NCI-H510A treated with DMSO at 0.1 percent for 48 hours (cell line): ENCODE measurements at places on chromosomes 11 and 22.

- no peak for DNase-seq
Observed at GRCh38 chr11:121460941-121461514, 8.3 kb upstream of the SORL1-AS1 start.

- DNase-seq, result peak; percentile 74
Observed at GRCh38 chr22:45863981-45864751, 112.8 kb downstream of the WNT7B start.

GRCh38 chr11:43021466-43021865 lies 290.3 kb upstream of the API5 start:
- DNase-seq, result peak; percentile 35

DNA sequence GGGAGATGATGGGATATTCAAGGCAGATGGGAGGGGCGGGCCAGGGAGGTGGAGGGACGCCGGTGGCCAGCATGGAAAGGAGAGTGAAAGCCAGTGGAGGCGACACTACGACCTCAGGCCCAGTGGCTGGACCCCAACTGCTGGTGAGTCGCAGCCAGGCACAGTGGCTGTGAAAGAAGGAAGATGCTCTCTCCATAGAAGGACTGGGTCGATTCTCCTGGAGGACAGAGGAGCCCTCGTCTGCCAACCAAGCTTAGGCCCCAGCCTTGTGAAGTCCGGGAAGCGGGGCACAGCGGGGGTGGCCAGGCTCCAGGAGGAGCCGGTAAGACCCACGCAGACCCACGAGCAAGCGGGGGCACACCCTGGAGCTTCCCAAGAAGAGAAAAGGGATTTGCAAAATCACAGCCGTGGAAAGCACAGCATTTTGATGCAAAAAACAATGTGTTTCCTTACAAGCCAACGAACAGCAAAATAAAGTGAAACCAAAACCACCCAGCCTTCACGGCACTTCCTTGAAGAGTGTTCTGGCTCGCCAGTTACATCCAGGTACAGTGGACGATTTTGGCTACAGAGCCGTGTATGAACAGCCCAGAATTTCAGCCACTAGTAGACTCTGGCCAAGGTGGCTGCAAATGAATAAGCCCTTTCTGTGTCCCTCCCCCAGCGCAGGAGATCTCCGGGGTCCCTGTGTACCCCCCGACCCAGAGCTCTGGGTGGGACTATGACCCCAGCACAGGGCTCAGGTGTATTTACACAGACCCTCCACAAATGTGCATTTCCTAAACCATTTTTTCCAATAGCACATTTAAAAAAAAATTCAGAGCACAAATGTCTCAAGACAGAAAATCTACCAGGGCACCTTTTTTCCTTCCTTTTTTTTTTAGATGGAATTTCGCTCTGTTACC lies 96.9 kb downstream of the TRMU start:
- no peak for DNase-seq

DNA sequence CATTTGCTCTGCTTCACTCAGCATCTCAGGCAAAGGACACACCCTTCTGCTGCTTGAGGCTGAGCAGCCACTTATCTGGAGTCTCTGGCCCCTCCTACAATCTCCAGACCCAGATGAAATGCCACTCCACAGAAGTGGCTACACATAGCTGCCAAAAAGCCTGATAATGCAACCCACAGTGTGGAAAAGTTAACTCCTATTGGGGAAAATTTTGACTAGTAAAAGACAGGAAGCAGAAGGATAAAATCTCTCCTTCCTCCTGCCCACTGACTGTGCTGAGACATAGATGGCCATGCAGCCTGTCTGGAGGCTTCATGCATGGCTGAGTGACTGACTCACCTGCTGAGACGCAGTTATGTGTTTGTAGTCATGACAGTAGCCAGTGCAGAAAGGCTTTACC lies 92.3 kb upstream of the TEAD1 start:
- DNase-seq, result peak; percentile 7

- DNase-seq, result no peak
Observed at GRCh38 chr11:116379185-116379828, 393.5 kb downstream of the BUD13 start.

GRCh38 chr11:79066456-79067351 lies 374.1 kb downstream of the TENM4 start:
- DNase-seq, result no peak

GRCh38 chr22:42791721-42792452 lies 65.2 kb downstream of the ARFGAP3 start:
- no peak for DNase-seq

DNA sequence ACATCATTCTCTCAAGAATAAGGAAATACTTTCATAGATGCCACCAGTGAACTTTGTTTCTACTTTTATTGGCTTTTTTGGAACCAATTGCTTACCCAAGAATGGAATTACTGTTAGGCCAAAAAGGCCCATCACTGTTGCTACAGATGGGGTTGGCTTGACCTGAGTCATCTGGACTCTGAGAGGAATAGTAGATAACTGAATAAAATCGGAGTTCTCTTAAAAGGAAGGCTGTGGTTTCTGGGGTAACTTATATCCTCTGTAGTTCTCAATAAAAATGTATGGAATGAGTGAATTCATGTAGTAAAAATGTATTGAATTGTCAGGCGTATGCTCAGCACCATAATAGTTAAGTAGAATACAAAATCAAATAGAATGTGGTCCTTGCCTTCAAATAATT lies 56.6 kb downstream of the ARHGEF12 start:
- DNase-seq, result no peak

- no peak for DNase-seq
Observed at GRCh38 chr11:91984033-91984584, 240.5 kb upstream of the FAT3 start.

DNA sequence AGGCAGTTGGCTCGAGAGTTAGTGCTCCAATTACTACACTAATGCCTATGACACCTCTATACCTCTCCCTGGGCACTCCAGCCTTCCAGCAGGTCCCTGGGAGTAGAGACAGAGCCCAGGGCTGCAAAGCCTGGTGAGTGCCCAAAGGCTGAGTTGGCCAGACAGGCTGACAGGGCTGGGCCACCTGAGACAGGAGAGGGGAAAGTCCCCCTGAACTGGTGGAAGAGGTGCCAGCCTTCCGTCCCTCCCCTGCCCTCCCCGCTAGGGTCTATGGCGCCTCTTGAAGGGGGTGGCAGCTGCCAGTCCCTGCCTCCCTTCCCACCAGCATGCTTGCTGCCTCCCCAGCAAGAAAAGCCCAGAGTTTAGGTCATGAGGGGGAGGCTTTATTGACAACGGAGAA lies 3.0 kb downstream of the KCNJ11 start:
- no peak for DNase-seq

- no peak for DNase-seq
Observed at GRCh38 chr11:72162891-72163492, 27.5 kb downstream of the FOLR3 start.

GRCh38 chr11:57776031-57776521 lies 14.5 kb downstream of the CTNND1 start:
- no peak for DNase-seq

DNA sequence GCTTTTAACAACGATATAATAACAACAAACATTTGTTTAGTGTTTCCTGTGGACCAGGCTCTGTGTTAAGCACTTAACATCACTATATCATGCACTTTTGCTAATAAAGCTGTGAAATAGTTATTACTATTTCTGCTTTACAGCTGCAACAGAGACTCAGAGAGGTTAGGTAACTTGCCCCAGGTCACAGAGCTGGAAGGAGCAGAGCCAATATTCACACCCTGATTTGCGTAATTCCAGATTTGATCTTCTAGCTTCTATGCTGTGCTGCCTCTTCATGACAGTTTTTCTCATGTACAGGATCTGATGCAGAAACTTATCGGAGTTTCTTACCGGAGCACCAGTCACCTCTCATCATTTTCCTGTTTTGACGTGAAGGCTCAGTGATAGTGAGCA lies 33.6 kb upstream of the EHF start:
- DNase-seq, result no peak

GRCh38 chr22:44353041-44353440 lies 40.3 kb upstream of the SHISAL1 start:
- DNase-seq, result no peak

- DNase-seq, result no peak
Observed at GRCh38 chr11:129425214-129425613, 49.6 kb downstream of the BARX2 start.

DNA sequence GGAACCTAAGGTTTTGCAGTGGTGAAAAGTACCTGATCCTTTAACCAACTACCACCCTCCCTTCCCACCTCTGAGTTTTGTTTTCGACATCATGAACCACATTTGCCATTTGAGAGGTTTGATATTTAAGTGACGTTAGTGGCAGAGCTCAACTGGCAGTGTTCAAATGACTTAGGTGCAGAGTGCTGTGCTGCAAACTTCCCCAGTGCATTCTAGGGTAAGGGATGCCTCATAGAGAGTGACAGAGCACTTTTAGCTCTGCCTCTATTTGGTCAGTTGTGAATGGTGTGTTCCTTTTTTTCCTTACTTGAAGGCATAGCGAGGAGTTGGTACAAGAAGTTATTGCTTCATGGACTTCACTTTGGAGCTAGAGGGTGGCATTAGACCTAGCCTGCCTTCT lies 9.4 kb downstream of the BMAL1 start:
- no peak for DNase-seq

DNA sequence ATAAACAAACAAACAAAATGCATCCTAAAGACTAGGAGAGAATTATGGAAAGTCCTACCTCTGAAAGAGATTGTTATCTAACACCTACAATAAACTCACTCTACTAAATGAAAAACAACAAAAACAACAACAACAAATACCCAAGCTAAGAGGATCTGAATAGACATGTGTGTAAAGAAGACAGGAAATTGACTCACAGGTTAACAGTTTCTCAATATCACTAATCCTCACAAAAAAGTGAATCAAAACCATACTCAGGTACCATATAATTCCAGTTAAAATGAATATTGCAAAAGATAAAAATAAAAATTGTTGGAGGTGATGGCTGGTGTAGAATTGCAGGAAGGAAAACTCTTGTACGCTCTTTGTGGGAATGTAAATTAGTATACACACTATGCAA lies 110.4 kb upstream of the TOP3B start:
- no peak for DNase-seq

GRCh38 chr11:96188243-96189006 lies 154.6 kb downstream of the MAML2 start:
- DNase-seq, result no peak

DNA sequence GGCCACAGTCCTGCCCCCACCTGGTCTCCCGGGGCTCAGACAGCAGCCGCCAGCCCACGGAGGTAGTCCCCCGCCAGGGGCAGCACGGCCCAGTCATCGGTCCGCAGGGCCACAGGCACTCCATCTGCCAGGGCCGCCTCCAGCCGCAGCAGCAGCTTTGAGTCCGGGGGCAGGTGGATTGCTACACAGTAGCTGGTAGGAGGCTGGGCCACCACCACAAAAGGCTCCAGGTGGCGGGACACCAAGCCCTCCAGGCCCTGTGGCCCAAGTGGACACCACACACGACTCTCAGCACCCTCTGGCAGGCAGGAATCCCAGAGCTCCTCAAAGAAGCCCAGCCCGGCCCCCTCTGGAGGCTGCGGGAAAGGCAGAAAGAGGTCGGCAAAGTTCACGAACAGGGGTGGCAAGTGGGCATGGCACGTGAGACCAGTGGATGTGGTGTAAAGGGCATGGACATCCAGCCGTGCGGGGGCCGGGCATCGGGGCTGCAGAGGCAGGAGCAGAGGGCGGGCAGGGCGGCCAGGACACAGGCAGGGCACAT lies 2.9 kb downstream of the AP5B1 start:
- no peak for DNase-seq

DNA sequence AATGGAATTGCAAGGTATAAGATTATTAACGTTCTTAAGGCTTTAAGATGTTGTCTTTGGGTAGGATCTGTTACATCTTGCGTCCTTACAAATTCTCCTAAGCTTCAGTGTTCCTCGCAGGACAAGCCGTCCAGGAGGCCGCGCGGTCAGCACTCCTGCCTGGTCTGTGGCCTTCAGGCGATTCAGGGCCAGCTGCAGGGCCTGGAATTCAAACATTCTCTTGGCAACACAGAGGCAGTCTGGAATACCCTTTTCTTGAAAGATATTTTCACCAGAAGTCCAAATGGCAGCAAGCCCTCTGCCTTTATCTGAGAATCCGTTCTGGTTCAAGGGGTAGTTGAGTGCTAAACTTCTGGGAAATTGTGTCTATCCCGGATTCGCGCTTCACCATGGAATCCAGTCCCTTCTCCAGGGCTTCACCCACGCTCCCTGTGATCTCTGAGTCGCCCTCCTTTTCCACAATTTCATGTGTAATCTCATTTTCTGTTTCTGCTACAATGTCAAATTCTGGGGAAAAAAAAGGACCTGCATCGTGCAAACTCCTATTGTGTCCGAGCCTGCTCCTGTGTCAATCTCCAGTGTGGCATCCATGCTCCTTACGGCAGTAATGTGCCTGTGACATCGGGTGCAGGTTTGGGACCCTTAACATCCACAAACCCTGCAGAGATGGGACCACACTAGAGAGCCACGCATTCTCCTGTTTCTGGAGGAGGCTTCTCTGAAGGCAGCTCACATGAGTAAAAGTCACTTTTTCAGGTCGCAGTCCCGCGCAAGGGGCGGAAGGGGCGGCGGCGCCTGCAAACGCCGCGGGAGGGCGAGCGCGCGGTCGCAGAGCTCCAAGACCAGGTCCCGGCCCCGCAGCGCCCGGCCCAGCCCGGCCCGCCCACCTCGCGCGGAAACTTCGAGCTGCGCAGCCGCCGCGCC lies 25.4 kb upstream of the SORL1 start:
- no peak for DNase-seq

DNA sequence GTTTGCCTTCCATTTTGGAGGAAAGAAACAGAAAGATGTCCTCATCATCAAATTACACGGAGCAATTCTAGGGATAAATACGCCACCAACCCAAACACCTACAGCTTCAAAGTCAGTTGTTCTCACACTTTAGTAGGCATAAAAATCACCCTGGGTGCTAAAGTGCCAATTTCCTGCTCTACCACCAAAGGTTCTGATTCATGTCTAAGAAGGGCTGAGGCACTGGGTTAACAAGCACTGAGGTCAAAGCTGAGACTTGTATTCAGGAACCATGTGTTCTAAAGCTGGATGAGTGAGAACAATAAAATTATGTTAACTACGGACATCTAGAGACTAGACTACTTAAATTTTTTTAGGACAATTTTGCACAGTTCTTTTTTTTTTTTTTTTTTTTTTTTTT lies 127.6 kb downstream of the MPPED2 start:
- DNase-seq, result no peak

GRCh38 chr11:119306373-119306890 lies 10.5 kb downstream of the MCAM start:
- no peak for DNase-seq

DNA sequence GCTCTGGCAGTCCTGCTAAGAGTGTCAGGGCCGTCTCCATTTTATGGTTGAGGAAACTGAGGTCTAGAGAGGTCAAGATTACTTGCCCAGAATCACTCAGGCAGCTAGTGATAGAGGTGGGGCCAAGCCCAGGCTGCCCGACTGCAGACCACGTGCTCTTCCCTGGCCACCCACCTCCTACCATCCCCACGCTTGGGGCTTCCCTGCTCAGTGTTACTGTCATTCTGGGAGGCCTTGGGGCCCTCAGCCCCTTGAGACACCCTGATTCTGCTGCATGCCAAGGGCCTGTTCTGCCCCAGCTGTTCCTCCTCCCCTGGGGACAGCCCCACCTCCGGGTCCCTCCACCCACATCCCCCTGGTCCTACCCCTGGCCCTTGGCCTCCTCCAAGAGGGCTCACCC lies 17.2 kb upstream of the TAB1 start:
- DNase-seq, result no peak
